ENCODE measurements at places on chromosomes 4 and X.

- DNase-seq, result no peak
Observed at GRCh38 chrX:111168314-111168713, 72.3 kb downstream of the PAK3 start.

- DNase-seq, result no peak
Observed at GRCh38 chr4:94491322-94491721, 39.6 kb downstream of the PDLIM5 start.

GRCh38 chr4:155428128-155428527 lies 51.4 kb upstream of the MAP9 start:
- DNase-seq, result no peak

DNA sequence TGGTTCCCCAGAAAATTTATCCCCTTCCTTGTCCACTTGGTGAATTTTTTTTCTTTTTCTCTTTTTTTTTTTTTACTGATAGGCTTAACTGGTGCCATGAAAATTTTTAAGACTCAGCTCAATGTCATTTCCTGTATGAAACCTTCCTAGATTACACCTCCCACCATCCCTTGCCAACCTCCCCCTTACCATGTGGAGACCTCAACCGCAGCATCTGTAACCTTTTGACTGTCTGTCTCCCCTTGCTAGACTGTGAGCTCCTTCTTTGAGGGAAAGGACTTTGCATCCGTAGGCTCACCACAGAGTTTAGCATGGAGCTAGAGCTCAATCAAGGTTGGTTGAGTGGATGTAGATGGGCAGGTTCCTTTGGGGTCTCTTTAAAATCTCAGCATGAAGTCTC lies 5.2 kb upstream of the PGRMC1 start:
- no peak for DNase-seq

DNA sequence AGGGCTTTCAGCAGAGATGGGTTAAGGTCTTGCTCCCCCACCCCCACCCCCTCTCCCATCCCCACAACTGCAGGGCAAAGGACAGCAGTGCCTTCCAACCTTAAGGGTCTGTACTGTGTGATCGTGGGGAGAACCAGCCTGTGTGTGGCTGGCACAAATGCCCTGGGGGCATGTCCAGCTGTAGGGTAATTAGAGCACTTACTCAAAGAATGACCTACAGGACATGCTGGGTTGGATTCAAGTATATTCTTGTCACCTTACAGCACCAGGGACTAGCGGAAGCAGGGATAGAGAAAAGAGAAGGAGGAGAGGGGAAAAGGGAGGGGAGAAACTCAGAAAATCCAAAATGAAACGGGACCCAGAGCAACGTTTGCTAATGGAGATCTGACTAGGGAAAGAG lies 191.3 kb upstream of the GATB start:
- no peak for DNase-seq

DNA sequence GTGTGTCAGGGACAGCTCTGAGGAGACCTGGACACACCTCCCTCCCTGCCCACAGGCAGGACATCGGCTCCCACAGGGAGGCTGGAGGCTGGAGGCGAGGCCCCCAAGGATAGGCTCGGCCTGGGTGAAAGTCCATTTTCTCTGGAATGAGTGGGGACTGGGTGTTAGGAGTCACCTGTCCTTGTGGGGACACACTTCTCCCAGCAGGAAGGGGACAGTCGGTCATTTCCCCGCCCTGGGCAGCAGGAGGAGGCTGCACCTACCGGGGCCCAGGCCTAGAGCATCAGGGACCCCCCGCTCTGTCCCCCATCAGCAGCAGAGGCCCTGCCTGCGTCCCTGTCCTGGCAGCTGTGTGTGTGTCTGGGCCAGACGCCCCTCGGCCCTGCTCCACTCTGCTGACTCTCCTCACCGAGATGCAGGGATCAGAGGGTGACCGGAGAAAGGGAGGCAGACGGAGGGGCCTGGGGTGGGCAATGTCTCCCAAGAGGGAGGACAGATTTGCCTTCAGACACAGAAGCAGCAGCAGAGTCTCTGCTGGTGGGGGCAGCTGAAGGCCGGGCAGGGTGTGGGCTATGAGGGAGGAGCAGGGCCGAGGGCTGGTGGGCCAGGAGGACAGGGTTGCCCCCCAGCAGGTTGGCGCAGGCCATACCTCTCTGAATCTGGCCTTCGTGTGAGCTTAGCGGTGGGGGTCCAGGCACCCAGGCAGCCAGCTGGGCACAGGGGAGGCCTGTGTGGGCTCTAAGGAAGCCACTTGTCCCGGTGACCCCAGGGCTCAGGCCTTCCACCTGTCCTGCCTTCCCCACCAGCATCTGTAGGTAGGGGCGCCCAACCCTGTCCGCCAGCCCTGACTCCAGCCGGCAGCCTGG lies 125.7 kb upstream of the NKX1-1 start:
- DNase-seq, result no peak

GRCh38 chr4:100981447-100982204 lies 365.7 kb downstream of the PPP3CA start:
- DNase-seq, result no peak

DNA sequence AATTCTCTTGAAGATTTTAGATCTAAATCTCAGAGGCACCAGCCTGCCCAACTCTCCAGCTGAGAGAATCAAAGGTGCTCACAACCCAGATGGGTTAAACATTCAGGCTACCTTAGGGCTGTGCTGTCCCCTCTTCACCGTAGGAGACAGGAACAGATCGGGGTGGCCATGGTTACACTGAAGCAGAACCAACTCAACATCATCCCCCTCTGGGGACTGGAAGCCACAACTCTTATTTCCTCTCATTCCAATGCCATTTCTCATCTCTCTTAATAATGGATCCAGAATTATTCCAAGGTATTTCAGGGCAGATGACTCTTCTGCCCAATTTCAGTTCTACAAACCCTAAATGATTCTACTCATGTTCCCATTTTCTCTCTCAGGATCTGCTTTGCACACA lies 109.7 kb downstream of the NKX6-1 start:
- no peak for DNase-seq

All from stimulated activated CD4-positive, alpha-beta T cell treated with anti-CD3 and anti-CD28 coated beads, TNF-alpha, amount 100 ng/mL, for 24 hours (primary cell).